ENCODE measurements at places on chromosomes 6 and 20.

GRCh38 chr20:19112828-19113227 is 99.6 kb upstream of the SLC24A3 start:
- DNase-seq, result no peak

DNA sequence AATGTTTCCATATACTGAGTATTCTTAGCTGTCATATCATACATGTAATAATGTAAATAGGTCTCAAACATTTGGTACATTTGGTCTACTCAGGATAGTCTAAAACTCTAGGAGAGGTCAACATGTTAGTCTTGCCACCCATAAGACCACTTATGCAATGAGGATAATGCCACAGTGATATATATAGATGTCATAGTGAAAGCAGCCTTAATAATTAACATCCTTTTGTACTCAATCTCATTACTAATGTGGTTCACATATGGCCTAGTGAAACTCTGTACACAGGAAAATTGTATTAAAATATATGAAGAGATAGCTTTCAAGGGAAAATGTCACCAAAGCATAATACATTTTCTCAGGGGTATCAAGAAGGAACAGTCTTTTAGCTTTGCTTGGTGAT is 577.9 kb downstream of the TFAP2B start:
- no peak for DNase-seq

GRCh38 chr6:128532136-128532535 is 11.7 kb upstream of the PTPRK start:
- DNase-seq, result no peak

DNA sequence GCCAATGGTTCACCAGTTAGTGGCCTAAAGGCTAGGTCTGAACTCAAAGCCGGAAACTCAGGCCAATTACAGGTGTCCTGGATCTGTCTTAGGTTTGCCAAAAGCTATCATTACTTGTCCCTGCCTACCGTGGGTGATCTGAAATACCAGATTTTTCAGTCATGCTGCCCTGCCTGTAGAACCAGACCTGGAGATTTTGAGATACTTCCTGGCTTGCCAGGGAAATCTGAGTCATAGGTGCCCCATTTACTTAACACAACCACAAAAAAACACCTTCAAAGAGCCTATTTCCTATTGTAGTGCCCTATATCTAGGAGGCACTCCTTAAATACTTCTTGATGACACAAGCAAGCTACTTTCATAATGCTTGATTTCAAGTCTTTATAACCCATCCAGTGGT is 13.9 kb upstream of the RANBP9 start:
- DNase-seq, result no peak

DNA sequence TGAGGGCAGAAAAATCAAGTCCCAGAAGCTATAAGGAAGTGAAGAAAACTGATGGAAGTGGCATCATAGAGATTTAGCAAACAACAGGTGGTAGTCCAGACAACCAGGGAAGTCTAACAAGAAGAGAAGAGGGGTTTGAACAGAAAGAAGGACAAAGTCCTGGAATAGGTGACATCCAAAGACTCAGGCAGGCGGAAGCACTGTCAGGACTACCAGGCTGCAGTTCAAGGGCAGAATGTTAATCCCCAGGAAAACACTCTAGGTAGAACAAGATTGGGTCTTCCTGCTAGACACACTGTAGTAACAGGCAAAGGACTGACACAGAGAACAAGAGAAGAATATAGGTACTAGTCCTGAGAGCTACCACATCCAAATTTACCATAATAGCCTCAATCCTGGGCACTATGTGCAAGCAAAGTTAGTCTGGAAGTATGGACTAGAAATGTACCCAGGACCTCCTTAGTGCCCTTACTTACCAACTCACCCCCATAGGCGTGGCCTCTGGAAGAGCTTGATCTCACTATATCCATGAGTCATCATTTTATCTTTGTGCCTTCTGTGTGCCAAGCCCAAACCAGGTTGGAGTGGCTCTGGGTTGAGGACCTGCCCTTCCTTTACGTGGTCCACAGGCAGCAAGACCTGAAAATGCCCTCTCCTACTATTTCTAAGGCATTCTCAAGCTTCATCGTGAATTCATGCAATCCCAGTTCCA is 2.2 kb upstream of the EPB41L2 start:
- DNase-seq, result no peak

DNA sequence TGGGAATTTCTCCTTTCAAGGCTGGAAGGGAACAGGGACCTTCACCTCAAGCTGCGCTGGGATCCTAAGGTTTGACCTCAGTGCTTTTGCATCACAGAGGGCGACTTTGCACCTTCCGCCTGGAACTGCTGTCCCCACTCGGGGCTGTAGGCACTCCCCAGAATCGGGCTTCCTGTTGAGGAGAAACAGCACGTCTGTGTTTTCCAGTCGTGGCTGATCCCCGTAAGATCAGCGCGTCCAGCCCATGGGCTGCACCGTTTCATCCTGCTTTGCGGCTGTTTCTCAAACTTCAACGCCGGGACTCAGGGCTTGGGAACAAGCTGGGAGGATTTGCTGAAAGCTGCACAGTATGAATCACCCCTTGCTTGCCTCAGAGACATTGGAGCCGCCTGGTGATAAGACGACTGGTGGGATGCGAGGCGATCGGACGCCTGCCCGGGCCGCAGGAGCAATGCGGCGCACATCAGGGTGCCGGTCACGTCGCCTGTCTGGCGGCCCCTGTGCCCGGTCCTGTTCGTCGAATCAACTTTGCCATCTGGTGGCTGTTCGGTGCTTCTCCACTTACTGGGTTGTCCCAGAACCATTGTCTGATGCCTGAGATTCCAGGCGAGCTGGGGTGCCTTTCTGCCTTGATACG is 53.6 kb upstream of the FRMD1 start:
- DNase-seq, result peak; percentile 49

DNA sequence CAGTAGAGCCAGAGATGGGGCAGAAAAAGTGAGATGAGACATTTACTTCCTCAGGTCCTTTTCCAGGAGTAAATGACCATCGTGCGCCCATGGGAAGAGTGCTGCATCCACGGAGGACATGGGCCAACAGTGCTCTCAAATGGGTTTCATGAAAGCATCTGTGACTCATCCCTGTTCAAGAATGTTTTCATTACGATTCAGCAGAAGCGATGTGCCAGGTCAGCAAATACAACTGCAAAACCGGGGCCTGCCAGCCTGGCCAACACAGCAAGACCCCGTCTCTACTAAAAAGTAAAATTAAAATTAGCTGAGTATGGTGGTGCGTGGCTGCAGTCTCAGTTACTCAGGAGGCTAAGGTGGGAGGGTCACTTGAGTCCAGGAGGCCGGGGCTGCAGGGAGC is 125.1 kb downstream of the LY86 start:
- DNase-seq, result no peak

- DNase-seq, result no peak
Measured at GRCh38 chr20:8530022-8530421, 398.0 kb downstream of the PLCB1 start.

GRCh38 chr6:89986650-89987074 is 92.4 kb downstream of the GJA10 start:
- no peak for DNase-seq

GRCh38 chr6:116482780-116483179 is 21.6 kb downstream of the CALHM6 start:
- no peak for DNase-seq

GRCh38 chr20:53672484-53673129 is 79.0 kb upstream of the ZNF217 start:
- no peak for DNase-seq

GRCh38 chr6:84466511-84466910 is 239.1 kb upstream of the CEP162 start:
- no peak for DNase-seq

- DNase-seq, result no peak
Measured at GRCh38 chr6:158722176-158722729, 72.4 kb downstream of the SYTL3 start.

- no peak for DNase-seq
Measured at GRCh38 chr20:48734104-48734749, 93.6 kb downstream of the PREX1 start.

- DNase-seq, result peak; percentile 53
Measured at GRCh38 chr6:121436960-121437850, 1.8 kb downstream of the GJA1 start.

DNA sequence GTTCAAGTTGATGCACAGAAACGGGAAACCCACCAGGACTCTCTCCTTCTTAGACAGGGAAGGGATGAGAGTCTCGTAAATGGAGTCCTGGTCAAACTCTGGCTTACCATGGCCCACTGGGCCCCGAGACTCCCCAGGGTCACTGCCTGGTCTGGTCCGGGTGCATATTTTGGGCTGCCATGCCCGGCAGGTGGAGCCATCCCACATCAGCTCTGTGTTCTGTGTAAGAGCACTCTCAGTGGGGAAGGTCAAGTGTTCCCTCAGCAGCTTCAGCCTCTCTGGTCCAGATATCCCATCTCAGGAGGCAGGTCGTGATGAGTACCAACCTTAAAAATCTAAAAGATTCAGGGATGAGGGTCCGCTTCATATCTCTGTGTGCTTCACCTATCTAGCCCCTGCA is 138.8 kb downstream of the EDN3 start:
- no peak for DNase-seq

DNA sequence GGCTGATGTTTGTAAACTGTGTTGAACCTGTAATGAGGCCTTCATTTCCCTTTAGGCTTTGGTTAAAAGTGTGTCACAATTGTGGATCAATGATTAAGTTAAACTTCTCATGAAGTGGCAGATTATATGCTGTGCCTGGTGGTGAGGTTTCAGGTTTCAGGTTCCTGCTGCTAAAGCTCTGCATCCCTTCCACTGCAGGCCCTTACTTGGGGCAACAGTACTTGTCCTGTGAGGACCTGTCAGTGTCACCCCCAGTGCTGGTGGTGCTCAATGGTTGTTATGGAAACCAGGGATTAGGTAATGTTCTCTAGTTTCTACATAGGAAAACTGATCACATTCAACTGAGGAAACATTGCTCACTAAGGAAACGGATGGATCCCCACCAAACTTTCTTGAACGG is 18.5 kb downstream of the RPP21 start:
- no peak for DNase-seq

DNA sequence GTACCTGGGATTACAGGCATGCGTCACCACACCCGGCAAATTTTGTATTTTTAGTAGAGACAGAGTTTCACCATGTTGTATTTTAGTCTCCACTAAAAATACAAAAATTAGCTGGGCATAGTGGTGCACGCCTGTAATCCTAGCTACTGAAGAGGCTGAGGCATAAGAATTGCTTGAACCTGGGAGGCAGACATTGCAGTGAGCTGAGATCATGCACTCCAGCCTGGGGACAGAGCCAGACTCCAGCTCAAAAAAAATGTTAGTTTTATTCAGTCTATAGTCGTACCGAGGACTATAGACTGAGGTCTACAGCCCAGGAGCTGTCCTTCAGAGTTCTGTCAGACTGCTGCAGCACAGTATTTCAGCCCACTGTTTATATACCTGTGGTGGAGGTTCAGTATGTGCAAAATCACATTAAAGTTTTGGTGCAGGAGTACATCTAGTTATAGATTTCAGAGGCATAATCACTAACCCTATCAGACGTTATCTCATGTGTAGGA is 3.6 kb upstream of the CASP8AP2 start:
- DNase-seq, result no peak

DNA sequence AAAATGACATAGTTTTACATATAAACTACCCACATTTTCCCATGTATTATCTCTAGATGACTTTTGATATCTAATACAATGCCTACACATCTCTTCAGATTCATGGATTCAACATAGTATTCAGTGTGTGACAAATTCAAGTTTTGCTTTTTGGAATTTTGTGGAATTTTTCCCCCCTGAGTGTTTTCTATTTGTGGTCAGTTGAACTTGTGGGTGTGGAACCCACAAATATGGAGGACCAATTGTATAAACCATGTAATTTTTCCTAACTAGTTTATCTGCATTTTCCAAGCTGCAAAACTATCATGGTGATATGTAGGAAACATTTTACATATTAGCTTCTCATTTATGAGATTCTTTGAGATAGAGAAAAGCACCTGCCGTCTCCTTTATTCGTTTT is 374.3 kb upstream of the SOX4 start:
- DNase-seq, result no peak

DNA sequence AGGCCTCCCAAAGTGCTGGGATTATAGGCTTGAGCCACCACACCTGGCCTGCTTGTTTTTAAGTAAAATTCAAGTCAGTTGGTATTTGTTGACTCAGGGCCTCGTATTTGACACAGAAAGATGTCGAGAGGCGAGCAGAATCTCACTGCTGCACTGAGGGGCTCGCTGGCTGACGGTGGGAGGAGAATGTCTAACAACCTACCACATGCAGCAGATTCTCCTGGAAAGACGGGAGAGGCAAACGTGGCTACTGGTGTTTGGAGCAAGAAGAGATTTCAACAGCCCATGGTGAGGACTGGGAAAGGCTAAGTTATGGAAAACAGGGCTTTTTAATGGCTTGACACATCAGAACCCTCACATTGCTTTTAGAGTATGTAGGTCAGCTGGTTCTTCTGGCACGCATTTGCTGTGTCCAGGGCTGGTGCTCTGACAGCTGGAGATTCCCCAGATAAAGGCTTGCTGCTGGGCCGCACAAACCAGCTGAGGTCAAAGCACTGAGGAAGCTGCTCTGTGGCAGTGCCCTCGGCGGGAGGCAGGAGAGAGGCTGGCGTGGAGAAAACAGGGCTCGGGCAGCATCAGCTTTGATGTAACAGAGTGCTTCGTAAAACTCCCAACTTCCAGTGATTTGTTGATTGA is 84.2 kb upstream of the FRMD1 start:
- no peak for DNase-seq

DNA sequence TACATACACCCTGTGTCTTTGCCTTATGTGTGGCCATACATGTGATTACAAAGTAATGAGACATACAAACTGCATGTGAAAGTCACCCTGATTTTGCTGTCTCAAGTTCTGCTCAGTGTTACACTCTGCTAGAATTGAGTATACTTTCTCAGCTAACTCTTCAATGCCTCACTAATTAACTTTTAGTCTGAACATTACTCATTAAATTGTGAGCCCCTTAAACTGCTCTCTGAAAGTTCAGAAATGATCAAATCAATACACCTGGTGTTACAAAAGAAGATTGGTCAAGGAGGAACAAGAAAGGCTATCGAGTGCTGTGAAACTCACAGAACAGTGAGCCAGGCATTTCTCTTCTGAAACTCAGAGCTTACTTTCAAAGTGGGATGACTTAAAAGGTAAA is 71.3 kb downstream of the MKKS start:
- DNase-seq, result no peak

DNA sequence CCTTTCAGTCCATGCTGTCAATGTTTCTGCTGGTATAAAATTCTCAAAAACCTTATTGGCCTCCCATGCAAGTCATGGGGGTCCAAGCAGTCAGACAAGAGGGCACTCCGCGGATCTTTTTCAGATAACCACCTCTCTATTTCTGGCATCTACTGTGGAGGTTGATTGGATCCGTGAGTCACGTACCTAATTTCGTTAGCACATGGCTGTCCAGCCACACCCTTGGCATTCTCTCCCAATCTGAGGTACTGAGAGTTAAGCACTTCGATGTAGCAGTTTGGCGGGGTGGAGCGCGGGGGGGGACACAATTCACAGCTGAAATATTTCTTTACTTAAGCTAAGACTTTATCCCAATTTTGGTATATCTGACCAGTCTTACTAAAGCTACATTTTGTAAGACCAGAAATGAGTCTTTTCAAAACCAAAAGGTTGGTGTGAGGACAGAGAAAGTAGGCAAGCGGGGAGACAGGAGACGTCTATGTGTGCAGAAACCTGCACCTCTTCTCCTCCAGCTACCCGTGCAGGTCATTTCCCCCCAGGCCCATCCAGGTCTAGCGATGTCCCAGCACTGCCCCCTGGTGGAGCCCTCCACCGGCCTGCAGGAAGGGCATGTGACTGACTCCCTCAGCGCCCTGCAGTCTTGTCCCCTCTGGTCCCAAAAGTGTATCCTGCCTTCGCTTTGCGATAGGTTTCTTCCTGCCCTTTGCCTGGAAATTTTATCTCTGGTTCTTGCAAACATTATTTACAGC is 113.1 kb downstream of the ADAT2 start:
- peak; percentile 44 for DNase-seq
